ENCODE measurements at places on chromosomes 6 and 20.

- ATAC-seq, result no peak
Measured at GRCh38 chr20:42313704-42314103, 695.5 kb upstream of the CHD6 start.

GRCh38 chr6:37149745-37150144, 20.2 kb upstream of the PIM1 start:
- ATAC-seq, result no peak

GRCh38 chr6:35209622-35210247, 4.0 kb upstream of the SCUBE3 start:
- ATAC-seq, result no peak

- no peak for ATAC-seq
Measured at GRCh38 chr6:45000833-45001232, 327.3 kb upstream of the RUNX2 start.

DNA sequence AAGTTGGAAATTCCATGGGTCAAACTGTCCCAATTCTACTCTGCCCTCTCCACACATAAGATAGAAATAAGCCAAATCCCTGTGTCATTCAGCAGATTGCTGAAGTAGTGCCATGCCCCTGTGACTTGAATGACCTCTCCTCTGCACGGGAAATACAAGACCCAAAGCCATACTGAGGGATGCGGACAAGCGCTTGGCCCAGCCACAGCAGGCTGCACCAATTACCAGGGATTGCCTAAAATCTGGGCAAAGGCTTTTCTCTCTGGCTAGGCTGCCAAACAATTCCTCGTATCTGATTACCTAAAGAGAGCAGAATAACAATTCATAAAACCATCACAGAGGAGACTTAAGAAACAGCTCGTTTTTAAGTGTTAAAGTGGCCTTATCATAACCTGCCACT, 421.8 kb upstream of the JARID2 start:
- no peak for ATAC-seq

DNA sequence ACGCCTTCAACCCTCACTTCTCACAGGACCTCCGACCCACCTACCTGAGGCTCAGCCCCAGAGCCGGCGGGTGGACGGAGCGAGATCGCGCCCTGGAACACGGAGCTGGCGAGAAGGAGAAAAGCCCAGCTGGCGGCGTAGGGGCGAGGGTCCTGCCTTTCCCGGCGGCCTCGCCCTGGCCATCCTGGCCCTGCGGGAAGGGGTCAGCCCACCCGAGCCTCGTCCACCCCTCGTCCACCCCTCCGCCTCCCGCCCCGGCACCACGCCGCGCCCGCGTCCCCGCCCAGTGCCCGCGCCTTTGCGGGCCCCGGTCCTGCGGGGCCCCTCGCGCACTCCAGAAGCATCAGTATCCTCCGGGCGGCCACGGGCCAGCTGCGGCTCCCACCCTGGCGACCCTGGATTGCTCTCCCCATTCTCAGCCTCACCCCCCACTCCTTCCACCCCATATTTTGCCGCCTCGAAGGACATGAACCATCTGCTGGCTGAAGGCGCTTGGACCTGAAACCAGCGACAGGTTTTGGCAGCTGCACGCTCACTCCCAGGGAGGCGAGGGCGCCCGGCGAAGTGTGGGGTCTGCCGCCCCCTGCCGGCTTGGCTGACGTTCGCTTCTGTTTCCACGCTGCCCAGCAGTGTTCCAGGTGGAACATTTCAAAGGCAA, 65.1 kb downstream of the PLG start:
- peak; percentile 99 for ATAC-seq

- ATAC-seq, result no peak
Measured at GRCh38 chr6:115838216-115838615, 222.5 kb downstream of the FRK start.

DNA sequence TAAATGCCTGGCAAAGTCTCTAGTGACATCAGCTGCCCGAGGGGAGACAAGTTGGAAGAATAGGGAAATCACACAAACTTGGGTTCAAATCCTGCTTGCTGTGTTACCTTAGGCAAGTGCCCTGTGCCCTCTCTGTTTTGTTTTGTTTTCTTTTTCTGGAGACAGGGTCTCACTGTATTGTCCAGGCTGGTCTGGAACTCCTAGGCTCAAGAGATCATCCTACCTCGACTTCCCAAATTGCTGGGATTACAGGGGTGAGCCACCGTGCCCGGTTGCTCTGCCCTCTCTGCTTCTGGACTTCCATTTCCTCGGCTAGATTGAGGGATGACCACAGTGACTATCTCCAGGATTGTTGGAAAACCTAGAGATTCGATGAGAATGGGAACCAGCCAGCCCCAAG, 55.4 kb downstream of the SNAI1 start:
- ATAC-seq, result no peak

- ATAC-seq, result no peak
Measured at GRCh38 chr6:6663421-6664135, 75.1 kb downstream of the LY86 start.

GRCh38 chr6:113779656-113780055, 77.5 kb upstream of the MARCKS start:
- ATAC-seq, result no peak

DNA sequence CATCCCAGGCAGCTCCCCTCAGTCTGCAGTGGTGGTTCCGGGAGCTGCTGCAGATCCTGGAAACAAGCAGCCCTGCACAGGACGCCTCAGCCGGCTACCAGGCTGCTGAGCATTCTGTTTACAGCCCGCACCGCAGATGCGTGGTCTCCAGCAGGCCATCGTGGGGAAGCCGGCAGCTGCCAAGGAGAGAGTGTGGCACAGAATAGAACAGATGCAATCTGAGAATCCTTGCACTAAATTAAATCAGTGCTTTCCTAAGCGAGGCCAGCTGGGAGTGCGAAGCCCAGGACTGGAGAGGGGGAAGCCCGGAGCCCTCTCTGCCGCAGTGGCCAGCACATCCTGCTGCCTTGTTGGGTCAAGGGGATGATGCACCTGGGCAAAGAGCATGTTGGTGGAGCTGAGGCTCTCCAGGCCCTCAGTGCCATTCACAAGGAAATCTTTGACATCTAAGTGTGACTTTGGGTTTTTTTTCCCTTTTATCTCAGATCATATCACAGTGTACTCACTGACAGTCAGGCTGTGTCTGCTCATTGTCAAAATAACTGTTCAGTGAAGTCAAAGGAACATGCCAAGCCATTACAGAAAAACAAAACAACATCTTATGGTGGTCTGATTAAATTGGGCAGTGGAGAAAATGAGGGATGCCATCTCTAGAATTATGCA, 118.1 kb downstream of the SYNDIG1 start:
- ATAC-seq, result peak; percentile 86

DNA sequence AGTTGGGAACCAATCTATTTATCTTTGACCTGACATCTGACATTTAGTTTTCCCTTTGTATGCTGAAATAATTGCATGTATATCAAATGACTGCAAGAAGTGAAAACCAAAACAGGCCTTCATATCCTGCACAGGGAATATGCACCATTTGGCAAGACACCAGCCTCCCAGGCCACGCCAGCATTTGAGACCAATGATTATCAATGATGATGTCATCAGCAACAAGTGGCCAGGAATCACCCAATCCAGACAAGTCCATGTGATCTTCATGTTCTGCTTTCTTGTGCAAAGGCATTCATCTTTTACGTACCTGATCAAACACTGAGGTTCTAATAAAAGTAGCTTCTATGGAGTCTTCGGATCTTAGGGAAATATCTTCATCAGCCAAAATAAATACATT, 107.4 kb upstream of the TENT5A start:
- ATAC-seq, result no peak

- no peak for ATAC-seq
Measured at GRCh38 chr6:46407246-46407645, 84.0 kb downstream of the RCAN2 start.

- no peak for ATAC-seq
Measured at GRCh38 chr6:109713097-109713496, 22.0 kb downstream of the FIG4 start.

All from SK-N-SH treated with all-trans-retinoic acid at 6 μM for 48 hours (cell line).